NCI-H1105 (cell line): ENCODE measurements at places on chromosomes 7 and 10.

DNA sequence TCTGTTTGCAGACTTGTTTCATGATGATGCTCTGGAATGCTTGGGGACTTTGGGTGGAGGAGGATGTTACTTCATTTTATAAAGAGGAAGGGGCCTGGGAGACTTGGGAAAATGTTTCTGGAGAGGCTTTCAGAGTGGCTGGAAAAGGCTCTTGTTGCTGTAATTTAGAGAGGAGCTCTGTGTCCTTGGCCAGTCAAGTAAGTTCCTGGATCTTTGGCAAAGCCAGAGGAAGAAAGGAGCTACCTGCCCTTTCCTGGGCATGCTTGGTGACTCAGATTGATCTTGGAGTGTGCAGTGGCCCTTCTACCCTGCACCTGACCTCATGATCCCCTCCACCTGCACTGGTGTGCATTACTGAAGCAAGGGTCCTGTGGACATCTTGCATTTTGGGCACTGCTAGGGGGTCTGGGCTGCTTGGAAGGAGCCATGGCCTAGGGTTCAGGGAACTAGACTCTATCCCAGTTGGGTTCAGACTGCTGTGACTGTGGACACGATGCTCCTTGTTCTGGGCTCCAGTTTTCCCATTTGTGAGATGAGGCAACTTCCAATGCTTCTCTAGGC, 56.1 kb downstream of the ADCYAP1R1 start:
- DNase-seq, result no peak

DNA sequence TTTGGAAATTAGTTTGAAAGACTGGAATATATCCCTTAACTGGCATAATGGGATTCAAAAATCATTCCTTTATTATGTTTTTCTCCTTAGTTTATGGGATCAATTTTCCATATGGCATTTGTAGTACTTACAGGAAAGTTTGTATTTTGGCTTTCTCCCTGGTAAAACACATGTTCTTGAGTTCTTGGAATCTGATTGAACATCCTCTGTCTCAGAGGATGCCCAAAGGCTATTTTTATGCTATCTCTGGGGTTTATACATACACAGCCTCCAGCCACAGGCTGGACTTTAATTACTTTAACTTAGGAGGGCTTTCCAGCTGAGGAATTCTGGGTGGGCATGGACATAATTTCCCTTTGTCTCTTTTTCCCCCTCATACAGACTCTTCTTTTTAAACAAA, 236.4 kb downstream of the HGF start:
- DNase-seq, result no peak

DNA sequence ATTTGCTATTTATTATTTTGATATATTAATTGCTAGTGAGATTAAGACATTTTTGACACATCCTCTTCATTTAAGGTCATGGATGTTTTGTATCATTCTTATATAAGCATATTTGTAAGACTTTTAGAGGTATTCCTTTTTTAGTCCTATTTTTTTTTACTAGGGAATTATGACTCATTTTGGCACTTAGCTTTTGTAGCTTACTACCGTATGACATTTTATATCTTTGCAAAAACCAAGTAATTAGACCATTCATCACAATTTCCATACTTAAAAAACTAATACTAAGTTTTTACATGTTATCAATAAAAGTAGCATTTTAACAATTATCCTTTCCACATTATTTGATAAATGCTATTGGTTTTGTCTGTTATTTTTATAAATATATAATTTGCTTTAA, 41.6 kb downstream of the BMPR1A start:
- no peak for DNase-seq

- DNase-seq, result no peak
These were observed 1.4 kb downstream of the SMO start for GRCh38 chr7:129189661-129190310.

DNA sequence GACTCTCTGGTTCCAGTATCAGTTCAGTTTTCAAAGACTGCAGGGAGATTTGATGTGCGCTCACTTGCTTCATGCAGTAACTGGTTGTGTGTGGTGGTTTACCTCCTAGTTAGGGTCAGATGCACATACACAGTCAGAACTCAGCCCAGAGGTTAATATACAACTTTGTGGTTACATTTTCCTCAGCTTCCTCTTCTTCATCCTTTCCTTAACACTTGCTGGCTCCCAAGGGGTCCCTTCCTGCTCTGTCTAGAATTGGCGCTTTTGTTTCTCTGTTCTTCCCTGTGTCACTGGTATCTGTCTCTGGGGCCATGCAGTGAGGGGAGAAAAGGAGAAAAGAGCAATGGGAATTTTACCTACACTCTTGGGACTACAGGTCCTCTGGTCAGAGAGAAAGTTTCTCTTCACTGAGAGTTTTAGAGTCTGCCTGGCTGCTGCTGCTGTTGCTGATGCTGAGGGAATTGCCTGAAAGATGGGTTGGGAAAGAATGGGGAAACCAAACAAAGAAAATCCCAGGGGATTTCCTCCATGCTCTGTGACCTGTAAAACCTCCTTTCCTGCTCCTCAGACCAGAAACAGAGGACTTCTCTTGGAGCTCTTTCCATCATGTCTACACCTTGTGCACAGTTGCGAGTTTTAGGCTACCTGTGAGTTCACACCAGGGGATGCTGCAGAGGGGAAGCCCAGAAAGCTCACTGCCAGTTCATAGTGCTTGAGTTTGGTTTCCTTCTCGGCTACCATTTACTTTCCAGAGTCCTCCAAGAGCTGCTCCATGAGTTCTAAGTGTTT, 74.6 kb downstream of the WDFY4 start:
- DNase-seq, result no peak

- DNase-seq, result no peak
These were observed 31.5 kb downstream of the NRF1 start for GRCh38 chr7:129642871-129643549.

DNA sequence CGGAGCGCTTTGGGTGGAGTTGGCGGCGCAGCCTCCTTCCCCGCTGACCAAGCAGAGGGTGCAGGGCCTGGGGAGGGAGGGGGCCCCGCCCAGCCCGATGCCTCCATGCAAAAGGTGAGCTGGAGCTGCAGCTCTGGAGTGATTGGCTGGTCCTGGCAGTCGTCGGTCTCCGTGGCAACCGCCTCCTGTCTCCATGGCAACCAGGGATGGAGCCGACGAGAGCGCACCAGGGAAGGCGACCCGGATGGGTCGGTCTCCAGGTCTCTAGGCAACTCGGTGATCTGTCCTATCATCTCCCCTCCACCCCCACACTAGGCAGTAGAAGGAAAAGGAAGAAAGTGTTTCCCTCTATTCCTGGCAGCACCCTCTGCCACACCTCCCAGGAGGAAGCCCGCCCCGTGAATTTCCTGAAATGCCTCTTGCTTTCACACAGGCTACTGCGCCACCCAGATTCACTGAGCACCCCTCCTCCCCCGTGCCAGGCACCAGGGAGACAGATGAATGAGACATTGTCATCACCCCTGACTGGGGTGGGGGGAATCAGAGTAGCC, 647 bp upstream of the NACAD start:
- peak; percentile 91 for DNase-seq

- DNase-seq, result no peak
These were observed 157.7 kb downstream of the COBL start for GRCh38 chr7:51158742-51159445.

DNA sequence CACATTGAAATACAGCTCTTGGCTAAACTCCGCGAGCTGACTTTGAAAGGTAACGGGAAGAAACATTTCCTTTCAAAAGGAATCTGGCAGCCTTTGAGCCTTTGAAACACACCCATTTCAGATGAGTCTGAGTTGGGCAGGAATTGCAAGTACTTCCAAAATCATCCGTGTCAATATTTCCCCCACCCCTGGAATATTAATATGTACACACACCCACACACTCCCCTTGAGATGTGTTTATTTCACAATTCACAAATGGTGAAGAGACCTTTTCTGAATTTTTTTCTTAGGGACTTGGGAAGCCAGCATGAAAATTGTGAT, 438.7 kb upstream of the NRP1 start:
- no peak for DNase-seq

DNA sequence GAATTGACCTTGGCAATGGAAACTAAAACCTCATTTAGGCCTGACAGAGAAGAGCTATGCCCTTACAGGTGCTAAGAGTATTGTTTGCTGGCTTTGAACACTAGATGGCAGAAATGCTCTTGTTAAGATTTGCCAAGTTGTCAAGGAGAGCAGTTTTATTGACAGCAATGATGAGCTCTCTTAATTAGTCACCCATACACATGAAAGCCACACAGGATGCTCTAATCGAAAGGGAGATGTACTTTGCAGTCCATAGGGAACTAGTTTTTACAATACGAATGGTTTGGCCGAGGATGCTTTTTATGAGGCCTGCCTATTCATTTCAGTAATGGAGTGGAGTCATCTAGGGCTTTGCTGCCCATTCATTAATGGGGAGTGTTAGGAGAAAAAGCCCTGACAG, 45.4 kb upstream of the MBL2 start:
- DNase-seq, result no peak

- DNase-seq, result no peak
These were observed 1122.1 kb downstream of the XPNPEP1 start for GRCh38 chr10:108801220-108801619.

- DNase-seq, result no peak
These were observed 719.8 kb downstream of the INHBA start for GRCh38 chr7:40983111-40983510.

GRCh38 chr7:86469680-86470295, 173.9 kb upstream of the GRM3 start:
- peak; percentile 75 for DNase-seq

DNA sequence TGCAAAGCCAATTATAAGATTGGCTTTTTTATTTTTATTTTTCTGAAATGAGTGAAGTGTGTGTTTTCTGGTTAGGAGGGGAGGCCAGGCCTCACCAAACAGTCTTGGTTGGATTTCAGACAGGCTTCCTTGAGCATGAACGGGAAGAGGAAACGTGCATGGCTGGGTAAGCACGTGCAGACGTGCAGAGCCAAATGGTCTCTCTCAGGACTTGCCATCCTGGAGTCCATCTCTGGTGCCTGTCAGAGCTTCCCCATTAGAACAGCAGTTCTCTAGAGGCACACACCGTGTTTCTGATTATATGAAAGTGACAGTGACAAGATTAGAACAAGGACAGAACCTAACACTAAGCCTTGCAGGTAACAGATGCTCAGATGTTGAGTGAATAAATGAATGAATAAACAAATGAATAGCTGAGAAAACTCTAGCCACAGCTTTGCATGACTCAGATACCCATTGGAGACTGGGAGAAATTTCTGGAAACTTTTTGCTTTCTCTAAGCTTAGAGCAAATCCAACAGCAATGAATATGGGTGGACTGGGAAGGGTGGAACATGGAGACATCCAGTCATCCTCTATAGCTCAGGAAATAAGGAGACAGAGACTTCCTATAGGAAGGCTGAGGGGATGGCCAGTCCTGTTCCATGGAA, 11.8 kb upstream of the CALD1 start:
- DNase-seq, result no peak

- no peak for DNase-seq
These were observed 86.4 kb downstream of the PRPF18 start for GRCh38 chr10:13673156-13673555.

- no peak for DNase-seq
These were observed 96.9 kb upstream of the PLXDC2 start for GRCh38 chr10:19719284-19719683.

DNA sequence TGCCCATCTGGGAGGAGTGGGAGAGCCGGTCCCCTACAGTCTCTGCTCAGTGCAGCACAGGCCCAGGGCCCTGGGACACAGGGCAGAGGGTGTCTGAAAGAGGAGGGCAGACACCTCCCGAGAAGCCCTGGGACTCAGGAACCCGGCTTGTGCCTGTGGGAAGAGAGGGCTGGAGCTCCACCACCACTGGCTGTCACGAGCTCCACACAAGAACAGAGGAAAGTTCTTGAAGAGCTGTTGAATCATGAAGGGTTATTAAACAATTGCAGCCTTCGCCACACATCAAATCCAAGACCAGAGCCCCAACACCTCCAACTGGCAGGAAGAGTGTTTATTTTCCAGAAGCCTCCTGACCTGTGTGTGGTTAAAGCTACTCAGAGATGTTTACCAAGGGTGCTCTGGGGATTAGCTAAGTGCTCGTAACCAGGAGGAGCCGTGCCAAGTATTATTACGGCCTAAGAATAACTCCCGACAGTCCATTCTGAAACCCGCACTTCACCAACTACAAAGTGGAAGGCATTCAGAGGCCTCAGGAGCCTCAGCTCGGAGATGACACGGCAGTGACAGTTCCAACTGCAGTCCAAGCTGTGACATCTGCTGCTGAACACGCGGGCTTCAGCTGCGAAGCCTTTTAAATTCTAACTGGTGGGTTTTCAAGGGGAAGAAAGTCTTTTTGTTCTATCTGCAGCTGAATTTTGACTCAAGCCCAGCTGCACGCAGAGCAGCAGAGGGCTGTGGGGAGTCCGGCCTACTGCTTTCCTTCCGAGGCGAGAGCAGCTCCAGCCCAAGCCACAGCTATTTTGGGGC, 75.1 kb downstream of the MAD1L1 start:
- DNase-seq, result peak; percentile 91

DNA sequence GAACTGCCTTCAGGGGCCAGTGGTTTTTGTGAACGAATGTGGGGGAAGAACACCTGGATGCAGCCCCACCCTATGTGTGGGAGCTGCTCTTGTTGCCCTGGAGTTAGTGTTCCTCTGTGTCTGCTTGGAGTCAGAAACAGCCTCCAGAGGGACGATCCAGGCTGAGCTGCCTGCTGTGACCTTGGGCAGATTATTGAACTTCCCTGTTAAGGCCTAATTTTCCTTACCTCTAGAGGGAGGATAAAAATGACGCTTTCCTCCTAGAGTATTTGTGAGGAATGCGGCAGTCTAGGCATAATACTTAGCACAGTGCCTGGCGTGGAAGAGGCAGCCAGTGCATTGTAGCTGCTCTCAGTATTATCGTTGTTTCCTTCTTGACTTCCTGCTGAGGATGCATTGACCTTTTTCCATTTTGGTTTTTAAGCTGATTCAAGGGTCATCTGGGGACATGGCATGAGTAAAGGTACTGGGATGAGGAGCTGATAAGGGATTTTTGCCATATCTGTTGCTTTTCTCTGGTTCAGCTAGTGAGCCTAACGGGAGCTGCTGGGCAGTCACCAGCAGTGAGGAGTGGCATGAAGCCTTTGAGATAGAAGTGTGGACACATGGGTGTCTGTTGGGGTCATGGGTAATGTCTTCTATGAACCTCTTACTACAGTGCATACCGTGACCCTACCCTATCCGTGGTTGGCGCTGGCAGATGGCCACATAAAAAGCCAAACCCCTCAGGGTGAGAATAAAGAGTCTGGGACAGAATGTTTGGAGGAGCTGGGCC, 6.4 kb downstream of the ZFYVE27 start:
- no peak for DNase-seq
